ENCODE measurements at places on chromosomes 7 and 10.

- DNase-seq: peak; percentile 39
These were observed 60.5 kb downstream of the RNF133 start for GRCh38 chr7:122638459-122638858.

DNA sequence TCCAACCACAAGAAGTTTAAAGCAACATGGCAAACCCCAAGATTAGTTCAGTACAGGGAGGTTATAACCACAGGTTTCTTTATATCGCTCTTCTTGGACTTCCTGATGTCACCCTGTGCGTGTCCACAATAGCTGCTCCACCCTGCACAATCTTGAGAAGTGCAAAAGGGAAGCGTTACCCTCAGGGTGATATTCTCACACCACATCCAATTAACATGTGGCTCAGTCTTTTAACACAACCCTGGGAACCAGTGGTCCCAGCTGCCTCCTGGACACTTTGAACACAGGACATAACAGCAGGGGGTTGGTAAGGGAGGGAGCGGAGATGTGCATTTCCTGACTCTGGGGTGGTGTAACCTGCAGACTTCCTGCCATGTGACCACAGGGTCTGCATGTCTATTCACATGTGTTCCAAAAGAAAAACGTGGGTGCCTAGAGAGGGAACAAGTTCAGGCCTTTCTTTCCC, 64.6 kb downstream of the GSAP start:
- no peak for DNase-seq

- DNase-seq: no peak
These were observed 174.6 kb downstream of the AUTS2 start for GRCh38 chr7:69772718-69773436.

- no peak for DNase-seq
These were observed 367.3 kb downstream of the CXCL12 start for GRCh38 chr10:44017483-44018145.

- DNase-seq: no peak
These were observed 79.9 kb downstream of the PTPRE start for GRCh38 chr10:127986531-127987466.

DNA sequence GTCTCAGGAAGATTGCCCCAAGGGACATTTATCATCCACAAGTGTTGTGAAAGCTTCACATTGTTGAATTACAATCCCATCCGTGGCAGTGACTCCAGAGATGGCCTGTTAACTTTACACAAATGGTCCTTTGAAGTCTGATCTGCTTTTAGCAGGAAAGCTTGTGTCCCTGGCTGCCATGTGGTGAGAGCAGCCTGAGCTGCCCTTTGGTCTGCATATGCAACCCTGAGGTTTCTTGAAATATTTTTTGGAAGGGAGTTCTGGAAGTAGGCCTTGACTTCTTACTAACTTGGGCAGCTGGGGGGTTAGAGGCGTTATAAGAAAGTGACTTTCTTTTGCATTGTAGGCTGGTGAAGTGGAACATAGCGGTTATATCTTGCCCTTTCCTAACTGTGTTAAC, 41.3 kb upstream of the FAM180A start:
- no peak for DNase-seq

GRCh38 chr10:125283191-125283835, 123.0 kb upstream of the CTBP2 start:
- DNase-seq: no peak

DNA sequence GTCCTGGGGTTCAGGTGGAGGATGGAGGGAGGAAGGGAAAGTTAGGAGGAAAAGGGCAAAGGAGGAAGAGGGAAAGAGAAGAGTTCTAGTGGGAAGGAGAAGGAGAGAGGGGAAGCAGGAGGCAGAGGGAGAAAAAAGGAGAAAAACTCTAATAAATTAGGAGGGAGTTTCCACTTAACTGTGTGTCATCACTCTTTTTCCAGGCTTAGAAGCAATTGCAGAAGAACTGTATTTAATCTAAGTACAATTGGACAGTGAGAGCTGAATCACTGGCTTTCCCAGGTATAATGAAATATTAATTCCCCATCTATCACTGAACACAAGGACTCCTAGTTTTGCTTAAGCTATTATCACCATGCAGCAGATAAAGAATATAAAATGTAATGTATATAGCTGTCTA, 76.8 kb downstream of the CREB3L2 start:
- peak; percentile 43 for DNase-seq

GRCh38 chr10:1204434-1205326, 148.5 kb downstream of the WDR37 start:
- DNase-seq: no peak

DNA sequence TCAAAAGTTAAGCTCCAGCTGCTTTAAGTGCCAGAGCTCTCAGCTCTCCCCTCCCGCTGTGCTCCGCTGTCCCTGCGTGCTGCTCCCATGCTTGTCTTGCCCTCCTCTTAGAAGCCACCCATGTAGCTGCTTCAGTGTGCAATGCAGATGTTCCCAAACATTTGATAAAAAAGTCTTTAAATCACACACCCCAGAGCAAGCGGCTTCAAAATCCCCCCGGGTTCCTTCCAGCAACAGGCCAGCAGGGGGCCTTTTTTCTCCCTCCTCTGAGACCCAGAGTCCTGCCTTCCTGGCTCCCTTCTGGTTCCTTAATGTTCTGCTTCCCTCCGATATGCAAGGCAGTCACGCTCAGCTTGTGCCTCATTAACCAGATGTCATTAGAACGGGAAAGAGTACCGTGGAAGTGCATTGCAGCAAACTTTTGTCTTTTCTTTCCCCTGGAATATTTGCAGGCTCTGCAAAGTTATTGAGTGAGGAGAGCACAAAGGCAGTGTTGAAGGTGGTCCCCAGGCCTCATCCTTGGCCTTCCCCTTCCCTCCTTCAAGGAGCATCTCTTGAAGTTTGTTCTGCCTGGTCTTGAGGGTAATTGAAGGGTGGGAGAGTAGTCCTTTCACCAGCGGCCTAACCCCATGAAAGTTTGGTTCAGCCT, 25.5 kb downstream of the LDB3 start:
- DNase-seq: peak; percentile 57

GRCh38 chr10:101402711-101403110, 48.7 kb downstream of the BTRC start:
- DNase-seq: no peak

GRCh38 chr7:148447221-148447849, 143.2 kb upstream of the C7orf33 start:
- DNase-seq: peak; percentile 21

GRCh38 chr10:125850766-125851731, 27.7 kb downstream of the BCCIP start:
- DNase-seq: peak; percentile 42

DNA sequence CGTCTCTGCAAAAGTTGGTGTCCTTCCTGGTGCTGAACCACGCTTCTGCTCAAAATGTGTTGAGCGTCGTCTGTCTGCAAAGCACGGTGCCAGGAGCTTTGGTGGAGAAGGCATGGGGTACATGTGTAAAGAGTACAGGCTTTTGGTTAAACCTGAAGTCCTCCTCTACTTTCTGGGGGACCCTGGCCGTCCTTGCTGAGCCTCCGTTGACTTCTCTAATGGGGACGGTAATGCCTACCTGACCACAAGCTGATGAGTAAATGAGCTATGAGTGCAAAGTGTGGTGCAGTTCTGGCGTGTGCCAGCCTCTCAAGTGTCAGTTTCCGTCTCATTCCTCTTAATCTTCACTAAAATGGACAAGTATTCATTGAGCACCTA, 527 bp upstream of the HERPUD2 start:
- DNase-seq: peak; percentile 20

- peak; percentile 88 for DNase-seq
These were observed 159.8 kb downstream of the PIP4K2A start for GRCh38 chr10:22554461-22555182.

GRCh38 chr7:90383422-90383821, 19.8 kb upstream of the CLDN12 start:
- DNase-seq: peak; percentile 66

GRCh38 chr7:75804004-75804403, 9.6 kb downstream of the CCL24 start:
- no peak for DNase-seq

DNA sequence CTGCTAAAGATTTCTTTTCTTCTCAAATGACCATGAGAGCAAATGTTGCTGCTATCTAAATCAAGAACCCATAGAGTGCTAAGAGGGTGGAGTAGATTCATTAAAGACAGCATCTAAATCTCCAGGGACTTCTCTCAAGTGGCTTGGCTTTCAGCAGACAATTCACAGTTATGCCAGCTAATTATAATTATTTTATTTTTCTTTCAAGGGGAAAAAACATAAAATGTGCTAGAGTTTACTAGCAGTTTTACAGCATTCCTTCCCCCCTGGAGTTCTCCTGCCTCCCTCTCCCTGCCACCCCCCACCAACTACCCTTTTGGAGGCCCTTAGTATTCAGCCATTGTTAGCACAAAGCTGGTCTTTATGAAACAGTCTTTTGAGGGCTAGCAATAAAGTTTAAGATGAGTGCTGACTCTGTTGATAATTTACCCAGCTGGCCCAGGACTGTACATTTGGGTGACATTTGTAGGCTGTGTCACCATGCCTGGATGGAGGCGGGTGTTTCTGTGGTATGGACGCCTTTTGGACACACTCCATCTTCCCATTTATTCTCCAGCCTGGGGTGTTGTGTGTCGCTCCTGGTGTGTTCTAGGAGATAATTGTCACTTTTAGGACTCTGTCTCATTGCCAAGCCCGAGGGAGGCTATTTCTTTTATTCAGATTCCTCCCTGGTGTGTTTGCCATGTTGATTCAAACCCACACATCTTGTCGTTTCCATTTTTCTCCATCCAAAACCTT, 160.2 kb downstream of the CREB5 start:
- DNase-seq: no peak

DNA sequence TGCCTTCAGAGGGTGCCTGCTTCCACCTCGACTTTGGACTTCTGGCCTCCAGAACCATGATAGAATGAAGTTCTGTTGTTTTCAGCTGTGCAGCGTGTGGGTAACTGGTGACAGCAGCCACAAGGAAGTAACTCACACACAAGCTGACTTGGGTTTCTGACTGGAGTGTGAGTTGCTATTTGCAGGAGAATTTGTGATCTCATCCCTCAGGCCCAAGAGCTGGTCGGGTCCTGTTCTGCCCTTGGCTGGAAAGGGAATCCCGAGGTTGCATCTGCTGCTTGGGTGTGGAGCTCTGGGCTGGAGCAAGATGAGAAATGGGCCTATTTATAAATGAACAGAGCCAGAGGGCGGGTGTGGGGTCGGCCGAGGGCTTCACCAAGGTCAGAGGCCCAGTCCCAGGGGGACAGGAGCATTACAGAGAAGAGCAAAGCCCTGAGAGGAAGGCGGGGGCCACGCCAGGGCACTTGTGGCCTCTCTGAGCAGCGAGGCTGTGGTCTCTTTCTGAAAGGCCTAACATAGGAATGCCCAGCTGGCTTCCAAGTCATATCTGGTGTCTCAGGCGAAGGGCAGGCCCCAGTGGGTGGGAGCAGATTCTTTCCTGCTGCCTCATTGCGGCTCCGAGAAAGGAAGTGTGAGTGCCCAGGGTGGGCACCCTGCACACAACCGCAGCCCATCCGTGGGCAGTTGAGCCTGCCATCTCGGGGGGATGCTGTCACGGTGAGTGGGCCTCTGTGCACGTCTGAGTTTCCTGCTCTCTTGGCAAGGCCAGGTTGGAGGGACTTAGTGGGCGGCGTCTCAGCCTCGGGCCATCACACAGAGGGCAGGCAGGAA, 26.5 kb upstream of the C10orf71 start:
- DNase-seq: peak; percentile 24
